SW480 (cell line): ENCODE measurements at places on chromosomes 7 and 10.

- no peak for DNase-seq
Observed at GRCh38 chr10:60801522-60801921, 23.2 kb downstream of the CDK1 start.

DNA sequence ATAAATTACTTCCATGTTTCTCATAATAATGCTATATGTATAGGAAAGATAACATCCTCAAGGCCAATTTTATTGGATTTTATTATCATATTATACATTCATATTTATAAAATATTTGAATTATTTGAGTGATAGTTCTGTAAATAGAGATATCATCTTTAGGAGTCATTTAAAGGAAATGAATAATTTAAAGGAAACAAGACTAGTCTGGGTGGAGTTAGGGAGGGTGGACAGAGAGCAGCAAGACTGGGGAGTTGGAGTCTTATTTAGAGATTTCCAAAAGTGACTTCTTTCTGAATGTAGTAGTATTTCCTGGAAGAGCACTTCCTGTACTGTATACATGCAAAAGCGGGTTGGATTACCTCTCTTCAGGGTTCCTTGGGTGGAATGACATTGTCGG lies 342.3 kb downstream of the SUGCT start:
- DNase-seq: no peak

GRCh38 chr7:43113622-43114457 lies 1.4 kb downstream of the HECW1 start:
- no peak for DNase-seq

- DNase-seq: no peak
Observed at GRCh38 chr10:123835575-123835974, 56.0 kb downstream of the CPXM2 start.
